RWPE1 (cell line): ENCODE measurements at places on chromosomes 2 and 18.

- DNase-seq, result no peak
These were observed 71.6 kb downstream of the RRM2 start for GRCh38 chr2:10193851-10194820.

DNA sequence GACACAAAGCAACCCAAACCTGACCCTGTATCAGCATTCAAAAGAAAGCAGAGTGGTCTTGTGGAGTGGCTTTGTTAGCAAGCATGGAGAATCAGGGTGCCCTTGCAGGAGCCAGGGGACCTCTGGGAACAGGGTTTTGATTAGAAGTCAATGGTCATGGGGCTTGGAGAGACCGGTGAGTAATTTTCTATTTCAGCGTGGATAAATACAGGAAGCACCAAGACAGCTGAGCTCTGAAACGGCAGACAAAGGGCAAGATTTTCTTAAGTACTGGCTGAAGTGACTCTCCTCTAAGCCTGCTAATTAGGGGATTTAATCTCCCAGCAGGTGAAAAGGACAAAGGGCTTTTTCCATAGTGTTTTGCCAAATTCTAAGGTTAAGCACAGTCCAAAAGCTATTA is 78.0 kb upstream of the GAREM1 start:
- no peak for DNase-seq

DNA sequence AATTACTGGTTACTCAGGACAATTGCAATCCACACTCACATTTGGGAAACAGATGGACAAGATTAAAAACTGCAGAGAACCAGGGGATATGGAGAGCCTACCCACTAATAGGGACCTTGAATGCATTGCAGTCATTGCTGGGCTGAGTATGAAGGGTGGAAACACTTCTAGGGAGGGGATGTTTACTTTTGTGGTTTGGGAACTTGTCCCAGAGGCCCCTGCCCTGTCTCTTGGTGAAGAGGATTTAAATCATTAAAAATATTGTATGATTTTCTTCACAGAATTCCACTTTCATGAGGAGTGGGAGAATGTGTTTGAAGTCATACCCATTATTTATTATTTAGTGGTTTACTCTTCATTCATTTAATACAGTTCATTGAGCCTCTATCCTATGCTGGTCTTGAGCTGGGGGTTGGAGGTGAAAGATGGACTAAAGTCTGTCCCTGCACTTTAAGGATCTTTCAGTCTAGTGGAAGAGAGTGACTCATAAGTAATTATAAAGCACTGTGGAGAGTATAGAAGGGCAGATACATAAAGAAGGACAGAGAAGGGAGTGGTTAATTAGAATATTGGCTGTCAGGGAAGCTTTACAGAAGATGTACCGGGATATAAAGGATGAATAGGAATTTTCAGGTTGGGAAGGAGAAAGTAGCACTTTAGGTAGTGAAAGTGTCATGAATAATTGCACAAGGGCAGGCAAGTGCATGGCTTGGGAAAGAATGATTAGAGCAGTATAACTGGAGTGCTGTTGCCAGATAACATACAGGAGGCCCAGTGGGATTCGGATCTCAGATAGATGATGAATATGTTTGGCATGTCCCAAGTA is 313.4 kb downstream of the LPIN1 start:
- peak; percentile 25 for DNase-seq

DNA sequence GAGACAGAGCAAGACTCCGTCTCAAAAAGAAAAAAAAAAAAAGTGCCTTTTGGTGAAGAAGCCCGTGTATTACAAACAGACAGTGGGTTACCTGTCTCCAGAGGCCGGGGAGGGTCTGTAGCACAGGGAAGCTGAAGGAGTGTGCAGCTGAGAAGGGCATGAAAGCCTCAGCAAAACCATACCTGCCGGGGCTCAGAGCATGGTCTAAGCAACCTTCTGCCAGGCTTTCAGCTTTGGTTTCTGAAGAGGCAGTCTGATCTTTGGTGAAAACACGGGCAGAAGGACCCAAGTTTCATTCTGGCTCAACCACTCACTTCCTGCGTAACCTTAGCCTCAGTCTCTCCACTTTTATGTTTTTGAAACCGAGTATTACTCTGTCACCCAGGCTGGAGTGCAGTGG is 21.5 kb downstream of the SH2D6 start:
- DNase-seq, result no peak

DNA sequence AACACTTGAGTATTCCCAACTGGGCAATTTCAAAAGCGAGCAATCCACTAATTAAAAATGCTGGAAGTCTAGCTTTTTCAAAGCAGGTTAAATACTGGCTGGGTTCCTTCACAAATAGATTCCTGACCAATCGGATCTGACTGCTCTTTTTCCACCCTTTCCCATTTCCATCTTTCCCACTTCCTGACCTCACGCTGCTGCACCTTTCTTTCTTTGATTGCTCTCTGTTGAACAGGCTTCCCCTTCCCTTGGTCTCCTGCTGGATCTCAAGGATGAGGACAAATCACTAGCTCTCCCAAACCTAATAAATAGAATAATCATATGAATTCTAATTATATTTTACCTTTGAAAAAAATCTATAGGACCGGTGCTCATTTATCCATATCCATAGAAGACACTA is 121.2 kb downstream of the TCF4 start:
- DNase-seq, result no peak

- DNase-seq, result peak; percentile 14
These were observed 64.9 kb upstream of the WIPF1 start for GRCh38 chr2:174662459-174662858.

DNA sequence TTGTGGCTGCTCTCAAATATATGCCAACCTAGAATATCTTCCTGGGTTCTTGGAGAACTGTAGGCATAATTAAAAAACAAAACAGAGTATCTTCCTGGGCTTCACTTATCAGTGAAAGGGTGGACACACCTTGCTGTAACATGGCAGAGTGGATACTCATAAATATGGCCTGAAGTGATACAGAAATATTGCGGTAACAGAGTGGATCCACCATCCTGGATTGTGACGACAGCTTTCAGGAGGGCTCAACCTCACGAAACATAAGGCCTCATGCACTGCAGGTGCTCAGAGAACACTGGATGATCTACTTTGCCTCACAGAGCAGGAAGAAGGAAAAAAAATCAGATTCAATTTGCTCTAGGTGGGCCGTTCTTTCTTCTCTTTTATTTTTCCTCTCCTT is 336.0 kb downstream of the NBAS start:
- DNase-seq, result no peak

GRCh38 chr2:152234277-152234676 is 58.7 kb upstream of the STAM2 start:
- no peak for DNase-seq

- no peak for DNase-seq
These were observed 14.5 kb upstream of the ST8SIA3 start for GRCh38 chr18:57337890-57338289.

DNA sequence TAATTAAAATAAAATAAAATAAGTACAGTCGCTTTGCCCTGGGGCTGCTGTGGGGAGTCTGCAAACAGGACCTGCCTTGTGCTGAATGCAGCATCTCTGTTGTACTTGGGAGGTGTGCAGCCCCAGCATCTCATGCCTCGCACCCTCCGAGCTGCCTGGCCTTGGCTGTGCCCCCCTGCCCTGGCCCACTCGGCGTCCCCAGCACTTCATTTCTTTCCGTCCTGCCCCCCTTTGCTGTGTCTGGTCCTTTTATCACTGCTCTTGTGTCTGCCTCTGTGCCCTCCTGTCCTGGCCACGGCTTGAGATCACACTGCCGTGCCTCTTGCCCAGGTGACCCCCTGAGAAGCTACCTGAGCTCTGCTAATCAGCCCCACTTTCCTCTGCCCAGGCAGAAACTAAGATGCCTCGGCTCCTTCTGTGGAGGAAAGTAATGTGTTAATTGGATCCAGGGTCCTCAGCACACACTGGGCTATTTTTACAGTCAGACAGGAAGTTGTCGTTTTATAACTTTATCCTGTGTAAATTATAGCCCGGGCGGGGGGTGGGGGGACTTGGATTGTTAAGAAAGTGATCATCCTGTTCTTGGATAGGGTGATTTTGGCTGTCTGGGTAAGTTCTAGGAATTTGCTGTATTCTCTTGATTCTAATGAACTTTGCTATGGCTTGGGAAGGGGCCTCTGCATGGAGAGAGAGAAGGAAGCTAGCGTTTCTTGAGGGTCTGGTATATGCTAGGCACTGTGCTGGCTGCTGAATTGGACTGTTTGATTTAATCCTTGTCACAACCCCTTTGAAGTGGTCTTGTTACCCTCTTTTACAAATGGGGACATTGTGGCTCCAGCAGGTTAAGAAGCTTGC is 69.4 kb downstream of the AGAP1 start:
- no peak for DNase-seq

DNA sequence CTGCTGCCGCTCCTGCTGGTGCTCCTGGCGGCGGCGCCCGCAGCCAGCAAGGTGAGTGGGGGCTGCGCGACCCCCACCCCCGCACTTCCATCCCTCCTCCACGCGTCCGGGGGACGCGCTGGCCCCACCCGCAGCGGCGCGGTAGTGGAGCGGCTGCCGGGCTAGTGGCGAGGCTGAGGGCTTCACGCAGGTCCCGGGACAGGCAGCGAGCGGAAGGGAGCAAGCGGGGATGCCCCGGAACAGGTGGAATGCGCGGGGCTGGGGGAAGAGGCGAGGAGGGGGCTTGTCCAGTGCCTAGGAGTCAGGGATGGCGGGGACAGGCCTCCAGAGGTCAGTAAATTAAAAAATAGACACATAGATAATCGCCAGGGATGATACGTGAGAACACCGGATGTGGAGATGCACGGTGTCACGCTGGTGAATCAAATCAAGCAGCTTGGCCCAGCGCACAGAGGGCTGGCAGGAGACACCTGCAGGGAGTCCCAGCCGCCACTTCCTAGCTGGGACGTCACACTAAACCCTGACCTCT is 403 bp downstream of the COL4A3 start:
- no peak for DNase-seq

GRCh38 chr2:11829947-11830707 is 83.7 kb downstream of the LPIN1 start:
- peak; percentile 97 for DNase-seq

GRCh38 chr2:127075821-127076220 is 31.1 kb downstream of the BIN1 start:
- DNase-seq, result no peak
